Cortex of kidney (tissue), 1 donor: ENCODE measurements at places on chromosomes 2 and 18.

DNA sequence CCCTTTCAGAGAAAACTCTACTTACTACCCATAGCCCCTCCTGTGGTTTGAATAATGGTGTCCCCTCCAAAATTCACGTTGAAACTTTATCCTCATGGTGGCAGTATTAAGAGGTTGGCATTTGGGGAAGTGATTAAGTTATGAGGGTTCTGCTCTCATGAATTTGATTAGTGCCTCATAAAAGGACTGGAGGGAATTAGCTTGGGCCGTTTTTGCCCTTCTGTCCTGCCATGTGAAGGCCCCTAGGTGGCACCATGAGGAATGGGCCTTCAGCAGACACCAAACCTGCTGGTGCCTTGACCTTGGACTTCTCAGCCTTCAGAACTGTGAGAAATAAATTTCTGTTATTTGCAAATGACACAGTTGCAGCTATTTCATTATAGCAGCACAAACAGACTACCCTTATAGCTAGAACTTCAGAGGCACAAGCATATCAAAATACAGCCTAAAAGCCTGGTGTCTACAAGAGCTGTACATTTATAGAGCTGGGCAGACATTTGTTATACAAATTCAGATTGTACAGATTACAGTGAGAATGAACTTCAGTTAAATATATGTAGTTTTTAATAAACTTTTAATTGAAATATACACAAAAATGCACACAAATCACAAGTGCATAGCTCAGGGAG lies 2.6 kb upstream of the PTPN2 start:
- DNase-seq, result no peak

DNA sequence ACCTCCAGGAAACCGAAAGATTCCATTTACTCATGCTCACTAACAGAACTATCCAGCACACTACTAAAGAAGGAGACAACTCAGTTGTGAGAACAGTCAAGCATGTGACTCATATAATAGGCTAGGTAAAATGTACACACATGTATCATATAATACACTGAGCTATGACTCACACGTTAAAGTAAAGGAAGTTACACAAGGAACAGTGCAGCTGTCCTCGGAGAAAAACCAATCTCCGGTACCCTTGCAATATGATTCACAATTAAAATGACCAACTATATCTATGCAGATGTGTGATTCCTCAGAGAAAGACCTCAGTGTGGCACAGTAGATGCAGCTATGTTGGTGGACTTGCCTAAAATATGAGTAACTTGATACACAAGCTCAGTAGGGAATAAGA lies 76.5 kb downstream of the STRN start:
- DNase-seq, result no peak

DNA sequence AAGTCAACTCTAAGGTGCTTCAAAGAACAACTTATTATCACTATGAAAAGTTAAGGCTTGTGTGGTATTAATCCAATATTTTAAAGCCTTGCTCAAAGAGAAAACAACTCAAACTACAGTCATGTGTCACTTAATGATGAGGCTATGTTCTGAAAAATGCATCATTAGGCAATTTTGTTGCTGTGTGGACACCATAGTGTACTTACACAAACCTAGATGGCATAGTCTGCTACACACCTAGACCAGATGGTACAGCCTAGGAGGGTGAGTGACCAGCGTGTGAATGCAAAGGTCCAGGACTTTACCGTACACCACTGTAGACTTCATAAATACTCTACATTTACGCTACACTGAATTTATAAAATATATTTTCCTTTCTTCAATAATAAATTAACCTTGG lies 3.0 kb downstream of the MBOAT2 start:
- DNase-seq, result no peak

- DNase-seq, result no peak
Measured at GRCh38 chr18:26506012-26506411, 42.3 kb downstream of the KCTD1 start.

DNA sequence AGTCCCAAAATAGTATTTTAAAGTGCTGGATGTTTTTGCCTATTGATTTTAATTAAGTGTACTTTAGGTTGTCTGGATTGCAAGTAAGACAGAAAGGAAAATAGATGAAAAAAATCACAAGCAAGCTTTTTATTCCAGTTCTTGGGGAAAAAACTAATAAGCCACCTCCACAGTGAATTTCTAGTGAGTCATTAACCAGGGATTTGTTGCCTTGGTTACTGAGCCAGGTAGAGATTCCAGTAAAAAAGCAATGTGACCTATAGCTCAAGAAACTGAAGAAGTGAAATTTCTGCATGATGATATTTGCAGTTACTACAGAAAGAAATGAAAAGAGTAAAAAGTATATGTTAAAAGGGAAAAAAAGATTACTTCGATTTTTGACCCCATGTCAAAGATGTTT lies 160.6 kb downstream of the METTL4 start:
- DNase-seq, result no peak

DNA sequence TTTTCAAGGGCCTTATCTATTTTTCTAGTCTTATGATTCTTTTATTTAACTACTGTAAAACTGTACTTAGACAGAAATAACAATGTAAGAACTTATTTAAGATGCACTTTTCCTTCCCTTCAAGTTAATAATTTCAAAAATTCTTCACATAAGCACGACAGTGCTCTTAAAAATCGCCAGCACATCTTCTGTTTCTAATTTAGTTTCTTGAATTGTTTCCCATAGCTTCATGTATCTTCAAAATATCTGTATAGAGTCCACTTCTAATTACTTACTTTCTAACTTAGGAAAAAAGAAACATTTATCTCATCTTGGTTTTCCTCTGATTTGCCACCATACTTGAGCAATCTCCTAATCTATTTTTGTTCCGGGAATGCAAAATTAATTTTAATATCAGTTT lies 196.1 kb downstream of the BABAM2 start:
- DNase-seq, result no peak

DNA sequence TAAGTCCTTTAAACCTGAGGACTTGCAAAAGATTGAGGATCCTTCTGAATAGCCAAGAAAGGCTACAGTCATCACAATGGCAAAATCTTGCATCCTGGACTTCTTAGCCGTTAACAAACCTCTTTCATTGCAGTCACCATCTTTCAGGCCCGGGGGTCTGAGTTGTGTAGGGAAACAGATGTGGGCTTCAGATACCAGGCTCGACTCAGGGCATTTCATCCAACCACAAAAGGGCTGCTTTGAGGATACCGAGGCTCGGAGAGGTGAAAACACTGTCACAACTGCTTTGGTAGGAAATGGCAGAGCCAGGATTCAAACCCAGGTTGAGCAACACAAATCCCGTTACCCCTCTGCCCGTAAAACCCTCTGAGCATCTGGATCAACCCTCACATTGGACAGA lies 147.4 kb downstream of the TFCP2L1 start:
- no peak for DNase-seq

- DNase-seq, result no peak
Measured at GRCh38 chr2:24423095-24423494, 62.8 kb upstream of the ITSN2 start.

DNA sequence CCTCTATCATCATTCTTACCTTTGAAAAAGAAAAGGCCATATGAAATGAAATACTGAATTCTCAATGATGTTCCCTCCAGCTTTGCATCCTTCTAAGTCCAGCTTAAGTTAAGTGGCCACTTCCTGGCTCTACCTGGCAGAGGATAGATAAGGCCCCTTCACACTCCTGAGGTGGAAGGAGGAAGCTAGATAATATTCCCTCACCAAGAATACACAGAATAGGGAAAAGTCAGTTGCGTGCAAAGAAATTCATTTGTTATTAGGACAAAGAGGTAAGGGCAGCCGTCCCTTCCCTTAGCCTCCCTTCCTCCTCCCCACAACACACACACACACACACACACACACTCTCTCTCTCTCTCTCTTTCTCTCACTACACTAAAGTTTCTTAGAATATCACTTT lies 37.5 kb downstream of the OLA1 start:
- DNase-seq, result no peak

DNA sequence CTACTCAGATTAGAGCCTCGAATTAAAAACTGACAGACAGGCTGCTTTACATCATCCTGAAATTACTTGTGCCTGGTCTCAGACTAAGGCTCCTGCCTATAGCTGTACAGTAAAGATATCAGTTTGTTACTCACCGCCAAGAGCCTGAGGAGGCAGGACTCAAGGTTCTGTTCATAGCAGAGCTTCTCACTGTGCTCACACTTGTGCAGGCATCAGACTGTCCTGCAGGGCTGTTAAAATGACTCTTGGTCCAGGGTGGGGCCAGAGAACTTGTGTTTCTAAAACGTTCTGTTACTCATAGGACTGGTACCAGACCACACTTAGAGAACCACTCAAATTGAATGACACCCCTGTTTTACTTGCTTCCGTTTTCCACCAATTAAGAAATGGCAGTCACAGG lies 310.0 kb downstream of the DPP10 start:
- DNase-seq, result no peak

DNA sequence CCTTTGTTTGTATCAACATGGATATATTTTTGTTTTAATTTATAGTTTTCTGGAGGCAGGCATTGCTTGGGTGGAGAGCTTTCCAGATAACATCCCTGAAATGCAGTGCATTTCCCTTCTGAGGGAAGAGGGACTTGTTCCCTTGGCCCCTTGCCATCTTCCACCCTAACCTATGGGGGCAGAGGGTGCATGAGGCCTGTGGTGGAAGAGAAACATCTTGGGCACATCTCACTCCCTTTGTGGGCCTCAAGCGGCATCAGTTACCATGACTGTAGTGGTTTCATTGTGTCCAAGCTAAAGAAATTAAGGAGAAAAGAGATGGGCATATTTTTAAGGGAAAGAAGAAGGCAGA lies 5.3 kb upstream of the RPL37A start:
- DNase-seq, result no peak

GRCh38 chr2:50856016-50856541 lies 175.9 kb downstream of the NRXN1 start:
- DNase-seq, result no peak

DNA sequence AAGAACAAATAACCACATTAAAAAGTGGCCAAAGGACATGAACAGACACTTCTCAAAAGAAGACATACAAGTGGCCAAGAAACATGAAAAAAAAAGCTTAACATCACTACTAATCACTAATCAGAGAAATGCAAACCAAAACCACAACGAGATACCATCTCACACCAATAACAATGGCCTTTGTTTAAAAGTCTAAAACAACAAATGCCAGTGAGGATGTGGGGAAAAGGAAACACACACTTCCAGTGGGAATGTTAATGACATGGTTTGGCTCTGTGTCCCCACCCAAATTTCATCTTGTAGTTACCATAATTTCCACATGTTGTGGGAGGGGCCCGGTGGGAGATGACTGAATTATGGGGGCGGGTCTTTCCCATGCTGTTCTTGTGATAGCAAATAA lies 147.1 kb downstream of the GALNT1 start:
- DNase-seq, result no peak

DNA sequence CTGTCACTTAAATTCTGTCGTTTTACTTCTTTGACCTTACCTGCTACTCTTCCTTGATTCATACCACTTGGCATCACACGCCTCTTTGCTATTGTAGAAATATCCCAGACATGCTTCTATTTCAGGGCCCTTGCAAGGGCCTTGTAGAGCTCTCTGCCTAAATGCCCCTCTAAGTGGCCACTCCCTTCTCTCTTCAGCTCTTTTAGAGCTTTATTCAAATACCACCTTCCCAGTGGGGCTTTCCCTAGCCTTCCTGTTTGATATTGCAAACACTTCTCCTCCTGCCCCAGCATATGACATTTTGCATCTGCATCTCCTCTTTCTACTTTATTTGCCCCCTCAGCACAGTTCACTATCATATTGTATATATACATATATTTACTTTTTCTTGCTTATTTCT lies 54.0 kb downstream of the PELI1 start:
- DNase-seq, result no peak

GRCh38 chr2:1477196-1478040 lies 64.2 kb downstream of the TPO start:
- no peak for DNase-seq

- DNase-seq, result no peak
Measured at GRCh38 chr2:6203291-6203959, 511.2 kb downstream of the SOX11 start.

GRCh38 chr2:197972061-197972460 lies 167.7 kb downstream of the PLCL1 start:
- no peak for DNase-seq

DNA sequence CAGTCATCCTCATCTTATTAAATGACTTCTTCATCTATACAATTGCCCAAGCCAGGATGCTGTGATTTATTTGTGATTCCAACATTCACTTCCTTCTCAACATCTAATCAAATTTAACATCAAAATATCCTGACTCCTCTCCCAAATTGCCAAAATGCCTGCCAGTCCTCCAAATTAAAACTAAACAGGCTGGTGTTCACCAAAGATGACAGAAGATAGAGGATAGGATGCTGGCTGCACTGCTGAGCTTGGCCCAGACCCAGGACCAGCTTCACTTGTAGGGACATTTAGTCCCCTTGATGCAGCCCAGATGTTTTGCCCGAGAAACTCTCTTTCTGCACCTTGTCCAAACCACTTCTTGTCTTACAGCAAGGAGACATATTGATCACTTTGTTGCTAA lies 540.0 kb upstream of the CNTNAP5 start:
- DNase-seq, result no peak

- no peak for DNase-seq
Measured at GRCh38 chr2:126638746-126639145, 17.2 kb upstream of the GYPC start.

DNA sequence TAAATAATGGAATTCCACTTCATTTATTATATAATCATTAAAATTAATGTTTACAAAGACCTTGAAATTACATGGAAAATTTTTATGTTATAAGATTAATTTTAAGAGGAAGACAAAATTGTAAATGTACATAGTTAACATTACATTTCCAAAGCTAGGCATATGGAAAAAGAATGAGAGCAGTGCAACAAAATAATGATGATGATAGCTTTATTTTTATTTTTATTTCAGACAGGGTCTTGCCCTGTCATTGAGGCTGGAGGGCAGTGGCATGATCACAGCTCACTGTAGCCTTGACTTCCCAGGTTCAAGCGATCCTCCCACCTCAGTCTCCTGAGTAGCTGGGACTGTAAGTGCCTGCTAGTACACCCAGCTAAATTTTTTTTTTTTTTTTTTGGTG lies 61.2 kb upstream of the ZCCHC2 start:
- no peak for DNase-seq

DNA sequence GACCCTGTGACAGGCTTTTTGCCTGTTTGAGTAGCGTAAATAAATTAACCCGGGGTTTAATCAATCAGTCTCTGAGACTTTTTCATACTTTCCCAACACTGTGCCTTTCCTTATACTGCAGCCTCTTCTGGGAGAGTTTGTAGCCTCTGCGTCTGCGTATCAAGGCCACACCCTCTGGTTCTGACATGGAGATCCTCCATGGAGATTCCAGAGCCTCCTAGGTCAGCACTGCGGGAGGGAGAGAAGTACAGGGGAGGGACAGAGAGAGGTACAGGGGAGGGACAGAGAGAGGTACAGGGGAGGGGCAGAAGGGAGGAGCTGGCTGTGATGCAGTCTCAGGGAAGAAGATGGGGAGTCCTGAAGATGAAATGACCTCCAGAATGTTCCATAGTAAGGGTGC lies 166.0 kb downstream of the ARL4C start:
- DNase-seq, result no peak

DNA sequence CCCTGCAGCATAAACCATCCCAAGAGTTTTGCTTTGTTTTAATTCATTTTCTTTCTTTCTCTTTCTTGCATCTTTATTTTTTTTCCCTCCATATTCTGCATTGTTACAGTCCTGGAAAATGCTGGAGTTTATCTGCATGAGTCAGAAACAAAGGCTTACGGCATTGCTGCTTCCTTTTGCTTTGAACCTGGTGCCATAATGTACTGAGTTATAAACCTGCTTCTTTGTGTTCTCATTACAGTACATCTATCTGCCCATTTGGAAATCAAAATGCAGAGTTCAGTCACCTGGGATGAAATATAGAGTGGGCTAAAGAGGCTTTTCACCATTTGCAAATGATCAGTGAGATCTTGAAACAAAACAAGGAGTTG lies 1009.2 kb upstream of the FANCL start:
- no peak for DNase-seq
